ENCODE measurements at places on chromosomes 7 and 10.

- DNase-seq: peak; percentile 63
These were observed 18.8 kb downstream of the NUDT1 start for GRCh38 chr7:2260820-2261219.

DNA sequence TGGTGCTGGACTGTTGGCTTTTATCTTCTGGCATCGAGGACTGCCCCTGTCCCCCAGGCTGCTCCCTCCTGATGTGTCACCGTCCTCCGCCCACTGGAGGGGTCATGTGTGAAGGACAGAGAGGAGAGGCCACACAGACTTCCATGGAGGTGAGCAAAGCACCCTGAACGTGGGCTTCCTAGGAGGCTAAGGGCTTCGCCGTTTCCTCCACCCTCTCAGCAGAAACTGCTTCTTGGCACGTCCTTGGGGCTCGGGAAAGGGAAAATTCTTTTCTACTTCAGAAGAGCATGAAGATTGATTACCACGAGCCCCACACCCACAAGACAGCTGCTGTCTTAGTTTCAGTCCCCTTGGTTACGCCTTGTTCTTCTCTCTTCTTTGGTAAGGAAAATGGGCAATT is 218.2 kb downstream of the CCDC3 start:
- DNase-seq: no peak

- DNase-seq: no peak
These were observed 64.1 kb upstream of the MPP7 start for GRCh38 chr10:28366994-28367393.

DNA sequence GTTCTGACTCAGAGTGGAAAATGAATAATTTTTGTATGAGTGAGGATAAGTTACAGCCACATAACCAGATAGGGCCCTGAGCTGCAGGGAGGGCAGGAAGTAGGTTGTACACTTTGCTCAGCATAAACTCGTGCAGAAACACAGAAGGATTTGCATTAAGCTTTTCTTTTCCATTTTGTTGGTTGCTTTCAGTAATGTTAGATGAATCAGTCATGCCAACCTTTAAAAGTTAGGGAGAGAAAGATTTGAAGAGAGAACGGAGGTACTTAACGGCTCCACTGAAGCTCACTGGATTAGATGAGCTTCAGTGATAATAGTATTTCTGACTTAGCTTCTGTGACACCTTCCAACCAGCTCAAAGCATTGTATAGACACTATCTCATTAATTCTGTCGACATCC is 348.1 kb downstream of the GATA3 start:
- DNase-seq: no peak

- no peak for DNase-seq
These were observed 95.0 kb downstream of the DYNC1I1 start for GRCh38 chr7:95867309-95867708.

- no peak for DNase-seq
These were observed 46.5 kb downstream of the DRGX start for GRCh38 chr10:49349390-49349789.

GRCh38 chr10:17923728-17924127 is 28.0 kb upstream of the SLC39A12 start:
- DNase-seq: peak; percentile 85

- DNase-seq: no peak
These were observed 19.3 kb downstream of the NEURL1 start for GRCh38 chr10:103512591-103513379.

GRCh38 chr10:34434119-34434594 is 380.9 kb downstream of the PARD3 start:
- no peak for DNase-seq

DNA sequence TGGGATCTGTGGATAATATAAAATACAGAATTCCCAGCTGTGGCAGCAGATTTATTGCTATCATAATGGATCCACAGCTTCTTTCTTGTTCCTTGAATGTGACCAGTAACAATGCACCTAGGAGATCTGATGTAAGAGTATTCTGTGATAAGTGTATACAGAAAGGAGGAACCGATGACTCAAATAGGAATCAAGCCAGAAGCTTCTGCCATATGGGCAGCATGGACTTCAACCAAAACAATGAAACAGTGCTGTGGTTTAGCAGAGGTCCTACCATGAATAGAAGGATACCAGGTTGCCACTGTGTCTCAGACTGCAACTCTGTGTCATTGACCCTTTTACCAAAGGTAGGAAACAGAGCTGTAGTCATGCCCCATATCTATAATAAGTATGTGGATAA is 81.8 kb downstream of the PTPRZ1 start:
- DNase-seq: no peak

DNA sequence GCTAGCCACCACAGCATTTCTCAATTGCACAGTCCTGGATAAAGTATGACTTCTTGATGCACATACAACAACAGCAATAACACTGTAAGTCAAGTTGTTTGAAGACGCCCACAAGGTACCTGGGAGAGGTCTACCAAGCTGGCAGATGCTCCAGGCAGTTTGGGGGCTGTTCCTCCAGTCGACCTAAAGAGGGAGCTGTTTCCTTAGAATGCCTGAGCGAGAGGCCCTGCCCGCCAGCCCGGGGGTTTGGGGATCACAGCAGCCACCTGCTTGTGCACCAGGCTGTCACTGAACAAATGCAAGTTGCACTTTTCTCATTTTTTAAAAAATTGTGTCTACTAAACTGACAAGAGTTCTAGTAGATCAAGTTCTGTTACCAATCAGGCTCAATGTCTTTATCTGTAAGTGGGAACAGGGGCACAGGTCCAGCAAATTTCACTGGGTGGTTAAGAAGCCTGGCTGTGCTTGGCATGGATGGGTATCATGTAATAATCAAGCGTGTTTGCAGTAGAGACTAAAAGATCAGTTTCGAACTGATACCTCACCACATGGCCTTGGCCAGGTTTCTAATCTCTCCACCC is 193.8 kb upstream of the ADO start:
- DNase-seq: no peak

GRCh38 chr10:104509981-104510380 is 131.1 kb upstream of the SORCS3 start:
- DNase-seq: no peak

- no peak for DNase-seq
These were observed 146.2 kb downstream of the ARHGAP22 start for GRCh38 chr10:48458662-48459048.

DNA sequence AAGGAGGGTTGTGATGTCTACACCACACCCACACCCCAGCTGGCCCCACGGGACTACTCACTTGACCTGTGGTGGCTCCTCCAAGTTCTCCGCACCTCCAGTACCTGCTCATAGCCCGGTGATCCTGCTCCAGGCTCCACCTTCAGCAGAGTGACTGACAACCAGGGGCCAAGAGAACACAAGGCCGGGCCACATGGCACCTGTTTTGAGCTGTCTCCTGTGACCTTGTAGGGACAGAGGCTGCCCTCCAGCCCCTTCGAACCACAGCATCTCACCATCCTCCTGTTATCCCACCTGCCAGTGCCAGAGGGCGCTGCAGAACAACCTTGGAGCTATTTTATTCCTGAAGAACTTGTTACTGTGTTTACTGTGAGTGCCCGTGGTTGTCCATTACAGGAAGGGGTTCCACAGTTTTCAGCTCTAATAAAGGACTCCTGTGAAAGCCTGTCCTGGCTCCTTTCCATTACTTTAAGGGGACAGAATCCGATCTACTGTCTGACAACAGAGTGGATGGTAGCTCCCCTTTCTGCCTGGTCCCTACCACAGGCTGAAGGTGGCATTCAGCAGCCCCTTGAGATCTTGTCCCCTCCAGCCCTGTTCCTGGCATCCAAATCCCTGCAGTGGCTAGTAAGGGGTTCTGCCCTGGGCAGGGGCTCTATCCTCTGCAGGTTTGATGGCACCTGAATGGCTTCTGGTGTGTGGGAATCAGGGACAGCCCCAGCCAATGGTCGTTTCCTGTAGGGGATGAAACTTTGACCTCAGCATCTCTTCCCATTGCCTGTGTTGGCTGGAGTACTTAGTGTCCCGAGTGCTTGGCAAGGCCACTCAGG is 50.8 kb downstream of the C10orf120 start:
- DNase-seq: no peak

- no peak for DNase-seq
These were observed 98.2 kb upstream of the DKK1 start for GRCh38 chr10:52215745-52216361.

GRCh38 chr10:14403881-14404623 is 73.3 kb upstream of the FRMD4A start:
- no peak for DNase-seq

DNA sequence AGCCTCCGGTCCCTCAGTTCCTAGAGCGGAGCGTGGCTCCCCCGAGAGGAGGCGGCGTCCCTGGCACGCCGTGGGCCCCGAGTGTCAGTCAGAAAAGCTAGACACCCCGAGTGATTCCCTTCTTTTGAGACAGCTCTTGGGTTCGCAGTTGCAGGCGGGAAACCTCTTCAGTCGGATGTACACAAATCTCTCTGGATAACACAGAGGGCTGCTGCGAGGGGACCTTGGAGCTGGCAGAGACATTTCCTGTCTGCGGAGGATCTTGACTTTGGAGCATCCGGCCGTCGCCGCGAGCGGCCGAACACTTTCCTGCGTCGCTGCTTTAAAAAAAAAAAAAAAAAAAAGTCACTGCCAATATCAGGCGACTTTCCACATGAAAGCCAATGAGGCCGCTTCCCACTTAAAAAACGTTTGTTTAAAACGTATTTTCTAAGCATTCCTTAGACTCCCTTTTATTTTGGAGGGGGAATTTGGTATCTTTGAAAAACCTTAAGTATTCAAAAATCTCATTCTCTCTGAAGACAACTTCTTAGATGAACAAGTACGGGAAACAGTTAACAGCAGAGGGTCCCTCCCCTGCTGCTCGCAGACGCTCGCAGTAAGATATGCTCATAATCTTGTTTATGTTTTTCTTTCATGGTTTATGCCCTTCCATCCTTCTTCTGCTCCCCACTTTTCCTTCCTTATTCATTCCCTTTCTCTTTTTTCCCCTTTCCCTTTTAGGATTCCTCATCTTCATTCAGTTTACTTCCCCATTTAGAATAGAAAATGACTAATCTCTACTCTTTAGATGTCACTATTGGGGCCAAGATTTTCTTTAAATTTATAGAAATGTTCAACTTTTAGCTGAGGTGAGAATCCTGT is 10.0 kb downstream of the HHEX start:
- no peak for DNase-seq

- no peak for DNase-seq
These were observed 5.7 kb downstream of the ATG9B start for GRCh38 chr7:151018421-151019129.
